ENCODE measurements at places on chromosomes 11 and 22. TPM values are rescaled to one million over a fixed set of nuclear protein-coding genes. Genes with fewer than 3 reads are reported as not detected.

DNA sequence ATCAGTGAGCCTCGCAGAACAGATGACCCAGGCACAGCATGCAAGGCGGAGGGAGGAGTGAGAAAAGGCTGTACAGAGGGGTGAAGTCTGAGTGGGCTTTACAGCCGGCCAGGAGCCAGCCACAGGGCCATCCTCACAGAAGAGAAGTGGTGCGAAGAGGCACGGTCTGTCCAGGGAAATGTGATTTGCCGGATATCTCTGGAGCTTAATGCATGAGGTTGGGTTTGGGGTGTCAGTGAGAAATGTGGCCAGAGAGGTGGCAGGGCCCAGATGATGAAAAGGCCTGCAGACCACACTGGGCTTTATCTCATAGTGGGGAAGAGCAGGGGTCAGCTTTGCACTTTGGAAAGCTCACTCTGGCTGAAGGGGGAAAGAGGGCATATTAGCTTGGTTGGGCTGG lies 255.2 kb downstream of the BUD13 start:
- no peak for DNase-seq

GRCh38 chr22:38097557-38098409 lies 12.7 kb downstream of the BAIAP2L2 start:
- peak; percentile 15 for DNase-seq

C11orf54 gene
- total RNA-seq: 30.6 TPM

LRRC10B gene
- 0.27 TPM for total RNA-seq

SCGB1A1 gene
- total RNA-seq: not detected

MAJIN gene
- not detected for total RNA-seq

DNA sequence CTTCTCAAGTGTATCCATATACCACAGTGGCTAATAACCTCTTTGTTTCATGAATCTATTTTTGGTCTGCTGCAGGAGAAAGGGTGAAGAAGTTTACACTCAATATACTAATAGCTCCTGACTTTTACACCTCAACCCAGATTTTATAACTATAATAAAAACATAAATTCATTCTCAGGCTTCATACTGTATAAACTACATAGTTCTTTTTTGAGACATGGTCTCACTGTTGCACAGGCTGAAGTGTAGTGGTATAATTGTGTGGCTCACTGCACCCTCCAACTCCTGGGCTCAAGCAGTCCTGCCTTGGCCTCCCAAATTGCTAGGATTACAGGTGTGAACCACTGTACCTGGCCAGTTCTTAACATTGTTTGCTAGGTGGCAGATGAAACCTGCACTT lies 17.8 kb upstream of the CCDC179 start:
- DNase-seq: no peak

DNA sequence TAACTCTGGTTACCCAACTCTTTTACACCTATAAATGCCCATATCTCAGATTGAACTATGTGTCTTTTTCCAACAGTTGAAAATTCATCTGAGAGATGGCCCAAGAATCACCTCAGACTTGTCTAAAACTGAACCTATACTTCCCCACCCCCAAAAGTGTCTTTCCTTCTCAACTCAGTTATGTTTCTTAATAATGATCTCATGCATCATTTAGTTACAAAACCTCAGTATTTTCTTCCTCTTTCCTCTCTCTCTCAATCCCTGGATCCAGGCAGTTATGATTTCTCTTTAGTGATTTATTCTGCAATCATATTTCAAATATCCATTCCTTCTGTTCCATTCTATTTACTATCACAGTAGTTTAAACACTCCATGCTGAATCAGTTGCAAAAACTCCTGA lies 32.3 kb upstream of the ADSL start:
- DNase-seq: no peak

DNA sequence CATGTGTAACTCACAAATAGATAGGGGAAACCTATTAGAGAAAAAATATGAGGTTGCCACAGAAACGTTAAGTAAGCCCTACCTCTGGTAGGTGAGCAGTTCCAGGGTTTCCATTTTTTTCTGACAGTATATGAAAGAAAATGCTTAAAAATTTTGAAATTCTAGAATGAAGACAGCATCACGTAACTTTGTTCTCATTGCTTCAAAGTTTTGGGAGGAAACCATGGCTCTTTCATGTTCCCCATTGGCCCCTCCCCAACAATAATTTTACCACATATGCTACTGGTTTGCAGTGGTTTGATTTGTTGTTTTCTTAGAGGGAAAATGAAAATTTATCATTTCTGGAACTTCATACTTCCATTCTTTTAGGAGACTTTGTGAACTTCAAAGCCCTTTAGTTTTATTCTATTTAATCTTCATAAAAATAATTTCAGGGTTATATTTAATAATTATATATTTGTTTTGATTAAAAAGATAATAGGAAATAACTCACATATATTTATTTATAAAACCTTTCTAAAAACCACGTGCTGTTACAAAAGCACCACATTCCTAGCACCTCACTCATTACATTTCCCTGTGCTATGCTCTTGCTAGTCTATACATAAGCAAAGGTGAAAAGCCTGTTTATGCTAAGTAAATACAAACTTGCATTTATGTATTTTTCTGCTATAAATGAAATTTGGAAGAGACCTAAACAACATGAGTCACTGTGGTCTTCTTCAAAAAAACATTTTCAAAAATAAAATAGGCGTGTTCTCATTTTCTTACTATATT lies 113.4 kb downstream of the CASP12 start:
- no peak for DNase-seq

DNA sequence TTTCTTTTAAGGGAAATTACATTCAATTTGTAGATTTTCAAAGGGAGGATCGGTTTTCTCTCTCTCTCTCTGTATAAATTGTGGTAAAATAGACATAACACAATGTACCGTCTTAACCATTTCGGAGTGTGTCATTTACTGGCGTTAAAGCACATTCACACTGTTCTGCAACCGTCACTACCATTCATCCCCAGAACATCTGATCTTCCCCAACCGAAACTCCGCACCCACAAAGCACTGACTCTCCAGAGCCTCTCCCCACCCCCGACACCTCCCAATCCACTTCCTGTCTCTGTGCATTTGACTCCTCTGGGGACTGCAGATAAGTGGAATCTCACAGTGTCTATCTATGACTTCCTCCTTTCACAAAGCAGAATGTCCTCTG lies 15.9 kb upstream of the GRAMD4 start:
- DNase-seq: no peak

DNA sequence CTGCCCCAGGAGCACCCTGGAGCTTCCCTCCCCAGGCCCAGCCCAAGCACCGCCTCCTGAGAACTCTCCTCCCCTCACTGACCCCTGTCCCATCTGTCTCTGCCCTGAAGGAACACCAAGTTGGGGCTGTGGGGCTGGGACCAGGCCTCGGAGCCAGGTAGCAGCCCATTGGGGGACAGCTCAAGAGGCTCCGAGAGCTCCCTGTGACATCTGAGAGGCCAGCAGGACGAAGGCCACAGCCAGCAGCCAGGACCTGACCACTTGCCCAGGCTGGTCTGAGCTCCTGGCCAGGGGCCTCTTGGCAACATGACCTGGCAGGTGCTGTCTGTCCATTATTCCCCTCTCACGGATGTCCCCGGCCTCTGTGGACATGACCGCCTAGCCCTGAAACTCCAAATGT lies 33.7 kb downstream of the IGF2 start:
- no peak for DNase-seq

GRCh38 chr11:62393735-62394134 lies 25.1 kb upstream of the SCGB1A1 start:
- no peak for DNase-seq

GRCh38 chr11:15705891-15706290 lies 591.2 kb downstream of the INSC start:
- DNase-seq: no peak

CCDC188 gene
- total RNA-seq: 0.45 TPM

ANO9 gene
- total RNA-seq: not detected

- DNase-seq: no peak
Observed at GRCh38 chr22:39712081-39712480, 141.5 kb downstream of the CACNA1I start.

DNA sequence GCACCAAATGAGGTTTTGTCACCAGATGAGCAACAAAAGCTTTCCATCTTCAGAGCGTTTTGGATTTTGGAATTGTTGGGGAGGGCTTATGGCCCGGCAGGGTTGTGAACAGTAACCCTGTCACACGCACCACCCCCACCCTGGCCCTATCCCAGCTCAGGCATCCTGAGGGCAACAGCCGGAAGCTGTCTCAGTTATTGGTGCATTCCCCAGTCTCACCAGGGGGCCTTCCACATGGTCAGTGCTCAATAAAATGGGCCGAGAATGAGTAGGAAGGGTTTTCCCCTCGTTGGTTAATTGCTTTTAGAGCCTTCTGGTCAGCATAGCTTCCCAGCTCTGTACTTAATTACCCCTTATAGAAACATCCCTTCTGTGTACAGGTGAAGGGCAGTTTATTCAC lies 46.0 kb downstream of the LRP5 start:
- no peak for DNase-seq

SCUBE1 gene
- total RNA-seq: not detected

RPS6KB2 gene
- 35.6 TPM for total RNA-seq

DNA sequence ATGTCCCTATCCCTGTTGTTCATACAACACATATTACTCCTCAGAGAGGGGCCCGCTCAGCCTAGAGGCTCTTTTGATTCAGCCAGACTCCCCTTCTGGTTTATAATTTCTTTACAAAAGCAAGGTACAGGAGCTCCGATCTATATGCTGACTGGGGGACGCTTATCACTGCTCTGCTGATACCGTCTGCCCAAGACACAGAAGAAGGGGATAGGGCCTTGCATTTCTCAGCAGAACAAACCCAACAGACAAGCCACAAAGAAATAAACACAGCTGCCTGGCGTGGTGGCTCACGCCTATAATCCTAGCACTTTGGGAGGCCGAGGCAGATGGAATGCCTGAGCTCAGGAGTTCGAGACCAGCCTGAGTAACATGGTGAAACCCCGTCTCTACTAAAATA lies 109.9 kb upstream of the AKIP1 start:
- no peak for DNase-seq

- DNase-seq: peak; percentile 81
Observed at GRCh38 chr11:65663639-65664200, 1.0 kb upstream of the RELA start.

GRCh38 chr11:64396079-64396591 lies 37.2 kb downstream of the RPS6KA4 start:
- no peak for DNase-seq

GRCh38 chr22:47107431-47107830 lies 345.0 kb downstream of the TBC1D22A start:
- peak; percentile 83 for DNase-seq

IL17REL gene
- not detected for total RNA-seq

- peak; percentile 0 for DNase-seq
Observed at GRCh38 chr11:81700076-81700475, 1033.6 kb downstream of the FAM181B start.

DNA sequence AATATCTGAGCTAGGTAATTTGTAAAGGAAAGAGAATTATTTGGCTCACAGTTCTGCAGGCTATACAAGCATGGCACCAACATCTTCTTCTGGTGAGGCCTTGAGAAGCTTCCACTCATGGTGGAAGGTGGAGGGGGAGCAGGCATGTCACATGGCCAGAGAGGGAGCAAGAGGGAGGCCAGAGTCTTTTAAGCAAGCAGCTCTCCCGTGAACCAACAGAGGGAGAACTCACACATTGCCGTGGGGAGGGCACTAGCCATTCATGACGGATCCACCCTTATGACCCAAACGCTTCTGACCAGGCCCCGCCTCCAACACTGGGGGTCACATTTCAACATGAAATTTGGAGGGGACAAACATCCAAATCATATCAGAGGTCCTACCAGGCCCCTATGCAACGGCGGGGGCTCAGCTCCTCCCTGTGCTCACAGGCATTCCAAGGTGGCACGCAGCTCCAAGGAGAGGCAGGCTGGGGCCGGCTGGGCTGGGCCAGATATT lies 4.6 kb downstream of the C11orf96 start:
- no peak for DNase-seq

- peak; percentile 99 for DNase-seq
Observed at GRCh38 chr11:19441752-19442553, 201.2 kb upstream of the E2F8 start.

- DNase-seq: peak; percentile 16
Observed at GRCh38 chr11:35714882-35715627, 52.5 kb downstream of the TRIM44 start.

- no peak for DNase-seq
Observed at GRCh38 chr22:45946805-45947600, 30.0 kb downstream of the WNT7B start.

DNA sequence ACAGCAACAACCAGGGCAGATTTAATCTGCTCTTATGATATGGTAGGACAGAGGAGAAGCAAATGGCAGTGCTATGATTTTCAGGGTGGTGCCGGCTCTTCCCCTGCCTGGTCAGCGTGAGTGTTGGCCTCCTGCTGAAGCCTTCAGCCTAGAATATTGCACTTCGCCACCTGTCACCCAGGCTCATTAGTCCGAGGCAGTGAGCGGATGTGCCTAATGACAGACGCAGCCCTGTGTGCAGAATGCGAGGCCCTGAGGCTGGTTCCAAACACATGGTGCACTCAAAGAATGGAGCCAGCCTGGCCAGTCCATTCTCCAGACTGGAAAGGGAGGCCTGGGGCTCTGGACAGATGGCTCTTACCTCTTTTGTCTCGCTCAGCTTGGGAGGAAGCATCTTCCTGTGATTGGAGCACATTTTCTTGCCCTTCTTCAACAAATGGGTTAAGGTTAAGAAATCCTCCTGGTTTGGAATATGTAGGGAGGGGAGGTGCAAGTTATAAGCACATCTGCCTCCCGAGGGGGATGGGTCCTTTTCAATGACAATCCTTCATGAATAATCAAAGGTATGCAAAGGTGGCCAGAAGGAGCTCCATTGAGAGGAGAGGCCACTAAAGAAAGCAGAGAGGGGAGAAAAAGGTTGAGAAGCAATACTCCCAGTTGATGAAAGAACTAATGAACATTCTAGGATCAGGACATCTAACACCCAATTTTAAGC lies 39.7 kb upstream of the GALNT18 start:
- no peak for DNase-seq

RSF1 gene
- 44.5 TPM for total RNA-seq

OR51I1 gene
- total RNA-seq: not detected

DNA sequence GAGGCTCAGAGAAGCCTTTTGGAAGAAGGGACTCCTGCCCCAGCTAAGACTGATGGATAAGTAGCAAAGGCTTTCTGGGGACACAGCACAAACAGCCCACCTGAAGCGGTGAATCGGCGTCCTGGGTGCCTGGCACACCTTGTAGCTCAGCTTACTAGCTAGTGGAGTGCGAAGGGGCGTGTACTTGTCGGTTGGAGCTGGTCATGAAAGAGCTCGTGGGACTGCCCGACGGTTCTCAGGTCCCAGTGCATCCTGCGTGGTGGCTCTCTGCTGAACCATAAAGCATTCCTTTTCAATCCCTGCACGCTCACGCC lies 690 bp upstream of the UVRAG start:
- no peak for DNase-seq

- no peak for DNase-seq
Observed at GRCh38 chr11:64407221-64407620, 48.3 kb downstream of the RPS6KA4 start.

DNA sequence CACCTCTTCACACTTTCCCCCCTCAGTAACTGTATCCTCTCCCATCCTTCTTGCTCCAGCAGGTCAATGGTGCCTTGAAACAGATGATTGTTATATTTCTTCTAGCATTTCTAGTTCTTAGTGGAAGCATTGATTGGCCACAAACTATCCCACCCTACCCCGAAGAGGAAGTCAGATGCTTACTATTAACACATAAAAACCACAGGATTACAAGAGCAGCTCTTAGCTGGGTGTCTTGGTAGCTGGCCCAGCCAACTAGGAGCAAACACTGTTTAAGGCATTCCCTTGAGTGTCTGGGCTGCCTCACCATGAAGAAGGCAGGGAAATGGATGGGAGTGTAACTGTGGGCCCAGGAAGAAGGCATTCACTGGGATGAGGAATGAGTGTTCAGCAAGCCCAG lies 176.6 kb downstream of the GRIK4 start:
- no peak for DNase-seq

TESMIN gene
- total RNA-seq: not detected

- no peak for DNase-seq
Observed at GRCh38 chr11:62726915-62727164, 417 bp downstream of the HNRNPUL2 start.

TP53I11 gene
- 27.4 TPM for total RNA-seq
